ENCODE measurements at places on chromosomes 4 and X.

- peak; percentile 48 for DNase-seq
Measured at GRCh38 chrX:150365051-150365989, 2.2 kb downstream of the MAMLD1 start.

GRCh38 chr4:150960079-150960478, 55.0 kb downstream of the LRBA start:
- DNase-seq: peak; percentile 62

DNA sequence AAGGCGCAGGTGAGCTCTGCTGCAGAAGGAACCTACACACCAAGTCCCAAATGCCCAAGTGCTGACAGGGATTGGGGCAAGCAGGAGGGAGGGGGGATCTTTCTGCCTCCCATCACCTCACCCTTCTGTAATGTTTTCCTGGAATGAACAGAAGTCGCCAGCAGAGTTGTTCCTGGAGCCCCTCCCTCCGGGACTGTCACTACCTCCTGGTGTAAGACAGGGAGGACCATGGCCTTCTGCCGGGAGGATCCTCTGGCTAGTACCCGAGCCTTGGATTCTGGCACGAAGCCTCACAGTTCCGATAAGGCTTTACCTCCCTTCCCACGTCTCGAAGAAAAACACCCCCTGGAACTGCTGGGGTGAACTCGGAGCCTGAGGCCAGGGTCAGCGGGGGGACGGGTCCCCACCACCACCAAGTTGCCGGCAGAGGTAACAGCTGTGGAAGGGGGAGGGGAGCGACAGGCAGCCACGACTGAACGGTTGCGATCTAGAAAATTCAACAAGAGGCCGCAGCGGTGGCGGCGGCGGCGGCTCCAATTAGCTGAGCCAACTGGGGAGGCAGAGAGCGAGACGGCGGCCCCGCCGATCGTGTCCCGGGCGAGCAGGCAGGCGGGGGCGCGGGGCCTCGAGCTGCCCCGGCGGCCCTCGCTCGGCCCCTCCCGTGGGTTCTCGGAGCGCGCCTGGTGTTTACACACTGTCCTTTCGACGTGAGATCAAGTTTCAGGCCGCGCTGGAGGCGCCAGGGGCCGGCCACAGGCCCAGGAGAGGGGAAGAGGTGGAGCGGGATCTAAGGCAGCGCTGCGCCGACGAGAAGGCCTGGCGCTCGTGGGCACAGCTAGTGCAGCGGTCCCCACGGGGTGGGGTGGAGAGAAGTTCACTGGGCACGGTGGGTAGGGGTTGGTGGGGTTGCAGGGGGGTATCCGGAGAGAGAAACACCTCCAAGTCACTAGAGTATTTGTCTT, 53.7 kb upstream of the BCOR start:
- no peak for DNase-seq

GRCh38 chrX:70042399-70043371, 7.1 kb downstream of the AWAT2 start:
- peak; percentile 36 for DNase-seq

DNA sequence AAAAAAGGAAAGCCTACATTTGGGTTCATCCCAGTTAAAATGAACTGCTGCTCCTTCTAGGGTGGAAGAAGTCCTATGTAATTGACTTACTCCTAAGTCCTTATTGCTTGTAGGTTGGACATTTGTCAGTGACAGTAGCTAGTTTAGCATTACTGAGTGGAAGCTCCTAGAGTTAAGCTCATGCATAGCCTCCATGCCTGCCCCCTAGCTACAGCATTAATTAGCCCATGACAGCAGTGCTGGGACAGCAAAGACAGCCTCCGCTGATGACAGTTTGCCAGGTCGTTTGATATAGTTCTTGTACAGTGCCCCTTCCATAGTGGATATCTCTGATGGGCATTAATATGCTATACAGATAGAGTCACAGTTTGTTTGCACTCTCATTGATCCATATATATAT, 18.7 kb upstream of the GALNTL6 start:
- no peak for DNase-seq

GRCh38 chr4:40395908-40396793, 61.0 kb downstream of the CHRNA9 start:
- peak; percentile 64 for DNase-seq

- DNase-seq: no peak
Measured at GRCh38 chr4:61427818-61428495, 227.8 kb downstream of the ADGRL3 start.

GRCh38 chr4:166662266-166662843, 571.9 kb downstream of the SPOCK3 start:
- DNase-seq: no peak

DNA sequence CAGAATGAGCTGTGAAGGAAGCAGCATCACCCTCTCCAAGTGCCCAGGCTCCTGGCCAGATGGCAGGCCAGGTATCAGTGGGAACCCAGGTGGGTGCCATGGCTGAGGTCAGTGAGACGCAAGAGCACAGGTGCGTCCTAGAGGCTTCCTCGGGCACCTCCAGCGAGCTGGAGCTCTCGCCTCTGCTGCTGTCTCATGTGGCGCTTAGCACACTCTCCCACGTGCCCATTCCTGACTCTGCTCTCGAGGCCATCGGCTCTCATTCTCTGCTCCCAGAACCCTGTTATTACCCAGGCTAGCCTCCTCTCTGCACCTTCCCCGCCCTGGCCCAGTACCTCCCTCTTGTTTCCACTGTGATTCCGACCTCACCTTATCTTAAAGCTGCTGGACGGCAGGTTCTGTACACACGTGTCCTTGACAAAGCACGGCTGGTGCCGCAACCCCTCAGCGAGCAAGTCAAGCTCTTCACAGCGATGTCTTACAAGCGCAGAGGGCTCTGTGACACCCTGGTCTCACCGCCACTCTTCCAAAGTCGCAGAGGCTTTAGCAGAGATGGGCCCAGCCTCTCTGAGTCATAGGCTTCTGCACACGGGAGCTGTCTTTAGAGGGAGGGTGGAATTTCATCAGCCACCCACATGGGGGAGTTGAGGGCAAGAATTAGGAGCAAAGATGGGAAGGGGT, 15.4 kb upstream of the MSANTD1 start:
- peak; percentile 14 for DNase-seq

GRCh38 chr4:73815145-73815544, 21.3 kb upstream of the CXCL6 start:
- peak; percentile 43 for DNase-seq

DNA sequence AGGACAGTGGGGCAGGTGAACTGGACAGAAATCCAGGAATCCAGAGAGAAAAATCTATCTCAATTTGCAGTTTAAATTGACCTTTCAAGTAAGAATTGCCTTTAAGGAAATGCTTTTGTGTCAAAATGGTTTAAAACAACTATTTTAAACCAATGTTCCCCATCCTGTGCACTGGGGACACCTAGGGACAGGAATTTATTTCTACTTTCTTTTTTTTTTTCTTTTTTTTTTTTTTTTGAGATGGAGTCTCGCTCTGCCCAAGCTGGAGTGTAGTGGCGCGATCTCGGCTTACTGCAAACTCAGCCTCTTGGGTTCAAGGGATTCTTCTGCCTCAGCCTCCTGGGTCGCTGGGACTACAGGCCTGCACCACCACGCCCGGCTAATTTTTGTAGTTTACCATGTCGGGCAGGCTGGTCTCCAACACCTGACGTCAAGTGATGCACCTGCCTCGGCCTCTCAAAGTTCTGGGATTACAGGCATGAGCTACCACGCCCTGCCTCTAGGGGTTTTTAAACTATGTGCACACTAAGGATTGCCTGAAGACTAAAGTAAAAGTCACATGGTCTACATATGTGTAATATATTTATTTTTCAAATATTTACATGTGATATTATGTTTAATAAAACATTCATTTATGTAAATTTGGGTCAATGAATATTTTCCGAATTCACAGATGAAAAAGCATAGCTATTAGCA, 1213.4 kb downstream of the STIM2 start:
- no peak for DNase-seq

DNA sequence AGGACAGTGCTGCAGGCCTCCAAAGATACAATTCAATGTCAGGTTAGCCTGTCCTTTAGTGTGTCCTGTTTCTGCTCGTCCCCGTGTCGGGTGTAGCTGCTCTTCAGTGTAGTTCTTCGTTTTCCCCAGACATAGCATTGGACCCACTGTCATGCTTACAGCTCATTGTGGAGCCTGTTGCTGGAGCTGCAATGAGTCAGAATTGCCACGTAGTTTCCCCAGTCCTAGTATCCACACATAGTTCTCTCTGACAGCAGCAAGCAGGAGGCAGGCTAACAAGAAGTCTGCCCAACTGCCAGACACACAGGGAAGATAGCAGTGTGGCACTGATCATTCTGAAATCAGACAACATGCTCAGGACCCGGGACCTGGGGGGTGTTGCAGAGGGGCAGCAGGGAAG, 49.2 kb downstream of the MOSPD2 start:
- peak; percentile 77 for DNase-seq

DNA sequence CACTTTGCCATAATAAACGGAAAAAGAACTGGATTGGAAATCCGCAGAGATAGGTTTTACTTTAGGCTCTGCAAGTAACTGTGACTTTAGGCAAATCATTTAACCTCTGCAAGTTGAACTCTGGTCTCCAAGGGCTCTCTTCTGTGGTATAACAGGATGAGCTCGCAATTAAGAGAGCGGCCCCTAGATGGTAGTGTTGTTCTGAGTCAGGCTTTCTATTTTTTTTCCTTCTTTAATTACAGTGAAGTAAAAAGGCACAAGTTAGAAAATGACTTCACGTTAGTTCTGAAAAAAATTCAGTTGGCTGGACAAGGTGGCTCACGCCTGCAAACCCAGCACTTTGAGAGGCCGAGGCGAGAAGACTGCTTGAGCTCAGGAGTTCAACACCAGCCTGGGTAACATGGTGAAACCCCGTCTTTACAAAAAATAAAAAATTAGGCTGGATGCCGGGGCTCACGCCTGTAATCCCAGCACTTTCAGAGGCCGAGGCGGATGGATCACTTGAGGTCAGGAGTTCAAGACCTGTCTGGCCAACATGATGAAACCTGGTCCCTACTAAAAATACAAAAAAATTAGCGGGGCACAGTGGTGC, 18.0 kb downstream of the RPS3A start:
- peak; percentile 76 for DNase-seq

DNA sequence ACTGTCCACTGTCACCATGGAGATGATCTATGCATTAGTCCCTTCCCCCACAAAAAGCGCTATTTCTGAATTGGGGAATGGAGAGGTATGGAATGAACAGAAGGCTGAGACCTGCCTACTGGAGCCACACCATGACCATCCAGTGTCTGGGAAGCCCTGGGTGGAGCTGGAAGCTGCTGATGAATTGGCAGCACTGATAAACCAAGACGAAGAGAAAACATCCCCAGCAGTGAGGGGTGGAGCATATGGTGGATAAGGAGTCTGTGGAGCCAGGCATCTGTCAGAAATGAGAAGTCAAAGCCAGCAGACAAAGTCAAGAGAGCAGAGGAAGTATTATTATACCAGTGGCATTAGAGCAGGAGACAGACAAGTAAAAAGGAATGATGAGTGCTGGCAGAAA, 13.2 kb downstream of the CC2D2A start:
- DNase-seq: peak; percentile 12

DNA sequence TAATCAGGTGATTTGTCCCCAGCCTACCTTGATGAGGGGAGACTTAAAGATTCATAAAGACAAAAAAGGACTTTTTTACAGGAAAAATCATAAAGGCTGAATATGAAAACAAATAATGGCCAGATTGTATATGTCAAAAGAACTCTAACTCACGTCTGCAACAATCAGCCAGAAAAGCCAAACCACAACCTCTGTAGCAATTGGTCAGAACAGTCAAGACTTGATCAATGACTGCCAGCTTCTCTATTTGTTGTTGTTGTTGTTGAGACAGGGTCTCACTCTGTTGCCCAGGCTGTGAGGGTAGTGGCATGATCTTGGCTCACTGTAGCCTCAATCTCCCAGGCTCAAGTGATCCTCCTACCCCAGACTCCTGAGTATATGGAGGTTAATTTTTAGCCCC, 35.9 kb upstream of the PPA2 start:
- no peak for DNase-seq

- DNase-seq: no peak
Measured at GRCh38 chrX:72100051-72100755, 31.5 kb downstream of the RTL5 start.

DNA sequence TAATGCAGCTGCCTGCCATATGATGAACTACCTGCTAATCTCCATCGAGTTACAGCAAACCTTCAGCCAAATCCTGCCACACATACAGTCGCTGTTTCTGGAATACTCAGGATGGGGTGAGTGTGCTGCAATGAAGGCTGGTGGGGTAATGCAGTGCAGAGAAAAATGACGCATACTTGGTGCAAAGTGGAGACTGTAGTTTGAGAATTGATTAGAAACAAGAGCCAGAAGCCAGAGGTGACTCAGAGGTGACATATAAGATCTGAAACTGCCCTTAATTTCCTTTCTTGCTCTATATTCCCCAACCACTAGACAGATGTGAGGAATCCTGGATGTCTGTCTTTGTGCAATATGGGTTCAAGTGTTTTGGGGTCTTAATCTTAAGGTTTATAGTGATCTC, 22.0 kb downstream of the C4orf54 start:
- DNase-seq: peak; percentile 41

- DNase-seq: no peak
Measured at GRCh38 chr4:102169345-102169744, 175.9 kb downstream of the SLC39A8 start.

DNA sequence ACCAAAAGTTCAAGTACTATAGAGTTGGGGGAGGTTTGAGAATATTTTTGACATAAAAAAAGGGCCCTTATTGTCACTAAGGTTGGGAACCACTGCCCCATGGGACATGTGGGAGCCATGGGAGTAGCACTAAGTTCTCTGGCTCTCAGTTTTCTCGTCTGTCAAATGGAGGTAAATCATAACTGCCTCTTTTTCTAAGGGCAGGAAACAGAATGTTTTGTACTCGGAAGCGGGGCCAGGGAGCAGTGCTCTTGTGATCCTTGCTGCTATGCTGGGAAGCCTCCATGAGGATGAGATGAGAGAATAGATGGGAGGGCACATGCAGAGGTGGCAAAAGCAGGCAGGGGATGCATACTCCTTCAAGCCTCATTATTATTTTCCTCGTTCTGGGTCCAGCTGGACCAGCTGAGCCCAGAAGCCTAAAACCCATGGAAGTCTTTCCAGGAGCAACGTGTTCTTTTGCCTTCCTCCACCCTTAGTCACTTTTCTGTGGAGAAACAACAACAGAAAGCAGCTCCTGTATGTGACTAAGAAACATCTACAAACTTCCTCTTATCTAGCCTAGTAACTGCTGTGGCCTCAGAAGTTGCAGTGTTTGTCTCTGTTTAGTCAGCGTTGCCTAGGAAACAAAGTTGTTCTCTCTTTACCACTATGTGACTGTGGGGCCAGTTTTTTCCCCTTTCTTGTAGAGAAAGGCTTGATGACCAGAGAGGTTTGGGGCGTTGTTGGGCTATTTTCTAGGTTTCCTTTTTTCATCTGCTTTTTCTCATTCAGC, 64.8 kb downstream of the TSC22D3 start:
- DNase-seq: peak; percentile 97

DNA sequence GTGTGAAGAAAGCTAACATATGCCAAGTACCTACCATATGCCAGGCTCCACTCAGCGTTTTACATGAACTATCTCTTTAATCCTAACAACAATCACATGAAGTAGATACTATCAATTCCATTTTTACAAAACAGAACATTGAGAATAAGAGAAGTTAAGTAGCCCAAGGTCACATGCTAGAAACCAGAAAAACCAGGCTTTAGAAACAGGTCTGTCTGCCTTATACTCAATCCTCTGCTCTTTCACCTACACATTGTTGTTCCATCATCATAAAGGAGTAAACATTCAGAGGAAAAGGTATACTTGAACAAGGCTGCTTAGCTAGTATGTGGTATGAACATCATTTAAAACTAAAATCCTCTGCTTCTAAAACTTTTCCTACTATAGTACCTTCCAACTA, 42.1 kb downstream of the WDFY3 start:
- no peak for DNase-seq

- DNase-seq: no peak
Measured at GRCh38 chrX:38879631-38880220, 78.5 kb downstream of the MID1IP1 start.

GRCh38 chr4:178306565-178306964, 864.3 kb upstream of the AGA start:
- DNase-seq: peak; percentile 5

- no peak for DNase-seq
Measured at GRCh38 chr4:74292111-74292870, 16.0 kb upstream of the EPGN start.
